ENCODE measurements at places on chromosomes 5 and 9. TPM values are rescaled to one million over a fixed set of nuclear protein-coding genes. Genes with fewer than 3 reads are reported as not detected.
A peak's percentile ranks its signal among the peaks of the same experiment; 100 is the strongest.

DNA sequence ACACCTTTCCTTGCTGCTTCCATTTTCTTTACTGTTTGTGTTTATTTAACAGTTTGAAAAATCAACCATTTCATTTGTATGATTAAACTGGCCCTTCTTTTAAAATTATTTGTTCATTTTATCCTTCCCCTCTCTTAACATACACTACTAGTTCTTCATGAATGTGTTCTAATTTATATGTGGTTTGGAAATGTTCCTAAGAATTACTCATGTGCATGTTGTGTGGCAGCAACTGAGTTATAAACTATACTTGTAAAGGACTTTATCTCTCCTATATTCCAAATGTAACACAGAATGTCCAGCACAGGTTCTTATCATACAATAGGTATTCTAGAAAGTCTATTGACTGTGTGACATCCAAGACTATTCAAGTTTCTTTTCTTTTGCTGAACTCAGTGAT is 358.2 kb upstream of the MEF2C start:
- no peak overlapping the region for H3K27ac ChIP-seq
- H3K36me3 ChIP-seq: no peaks in the 10 kb centered on the region
- no peak overlapping the region for H3K4me3 ChIP-seq
- no peak for DNase-seq
- no peaks in the 10 kb centered on the region for H3K4me1 ChIP-seq

DNA sequence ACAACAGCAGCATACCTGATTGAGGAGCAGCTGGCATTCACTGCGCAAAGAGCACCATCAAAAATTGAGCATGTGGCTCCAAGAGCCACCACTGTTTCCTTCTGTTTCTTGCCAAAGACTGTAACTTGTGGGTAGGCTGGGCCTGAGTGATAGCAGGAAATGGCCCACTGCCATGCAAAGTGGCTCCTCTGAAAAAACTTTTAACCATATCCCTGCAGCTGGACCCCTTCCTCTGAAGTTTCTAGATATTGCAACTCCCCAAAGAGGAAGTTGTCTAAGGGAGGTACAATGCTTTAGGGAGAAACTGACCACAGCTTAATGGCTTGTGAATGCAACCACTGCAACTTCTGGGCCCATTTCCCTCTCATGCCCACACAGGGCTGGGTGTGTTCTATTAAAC is 355.4 kb upstream of the PDE4D start:
- no peaks in the 10 kb centered on the region for H3K36me3 ChIP-seq
- H3K4me1 ChIP-seq: no peaks in the 10 kb centered on the region
- no peak overlapping the region for H3K27ac ChIP-seq
- no peak overlapping the region for H3K4me3 ChIP-seq
- no peaks in the 10 kb centered on the region for H3K27me3 ChIP-seq

- H3K27me3 ChIP-seq: no peaks in the 10 kb centered on the region
- peaks cover 21% of the 10 kb centered on the region for H3K36me3 ChIP-seq
- H3K27ac ChIP-seq: peak overlapping the region; percentile 89
- H3K4me1 ChIP-seq: peaks cover 28% of the 10 kb centered on the region
- peak; percentile 41 for DNase-seq
These were observed 116.0 kb downstream of the AUH start for GRCh38 chr9:91245431-91246313.

DNA sequence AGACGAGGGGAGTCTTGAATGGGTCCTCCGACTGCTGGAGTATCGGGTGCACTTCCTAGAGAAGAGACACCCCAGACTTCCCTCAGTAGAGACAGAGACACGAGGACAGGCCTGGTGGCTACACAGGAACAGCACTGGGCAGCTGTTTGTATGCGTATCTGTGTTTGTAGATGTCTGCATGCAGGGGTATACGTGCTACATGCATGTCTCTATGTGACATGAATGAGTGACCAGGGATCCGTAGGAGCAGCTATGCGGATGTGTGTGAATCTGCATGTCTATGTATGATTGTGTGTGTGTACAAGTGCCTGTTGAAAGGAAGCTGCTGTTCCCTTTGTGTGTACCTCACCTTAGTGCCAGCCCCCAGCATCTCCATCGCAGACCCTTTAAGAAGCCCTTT is 31.2 kb downstream of the CNTFR start:
- no peaks in the 10 kb centered on the region for H3K4me1 ChIP-seq
- no peak overlapping the region for H3K27ac ChIP-seq
- no peak overlapping the region for H3K4me3 ChIP-seq
- peaks cover 25% of the 10 kb centered on the region for H3K27me3 ChIP-seq
- H3K36me3 ChIP-seq: no peaks in the 10 kb centered on the region

DNA sequence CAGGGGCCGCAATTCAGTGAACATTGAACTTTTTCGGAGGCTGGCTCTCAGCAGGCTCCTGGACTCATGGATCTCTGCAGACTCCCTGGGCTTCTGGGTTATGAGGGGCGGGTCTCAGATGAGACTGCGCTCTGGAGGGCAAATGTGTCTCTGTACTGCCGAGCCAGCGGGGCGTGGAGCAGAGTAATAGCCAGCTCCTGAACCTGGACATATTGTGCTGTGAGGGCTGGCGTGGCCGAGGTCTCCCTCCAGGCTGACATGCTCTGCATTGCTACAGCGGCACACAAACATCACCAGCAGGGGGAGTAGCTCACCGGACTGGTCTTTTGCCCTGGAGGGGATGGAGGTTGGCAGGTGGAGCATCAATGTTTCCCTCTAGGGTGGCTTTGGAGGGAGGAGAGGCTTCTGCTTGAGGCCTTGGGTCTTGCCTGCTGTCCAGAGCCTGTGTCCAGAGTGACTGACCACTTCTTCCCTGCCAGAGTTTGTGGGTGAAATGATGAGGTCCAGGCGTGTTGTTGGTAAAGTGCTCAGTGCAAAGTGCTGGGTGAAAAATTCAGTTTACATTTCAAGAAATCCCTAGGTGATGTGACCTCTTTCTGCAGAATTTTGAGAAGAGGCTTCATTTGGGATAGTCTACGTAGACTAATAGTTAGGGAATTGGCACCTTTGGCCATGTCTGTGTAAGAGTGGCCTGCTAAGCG is 10.9 kb upstream of the GADD45G start:
- peaks cover 2% of the 10 kb centered on the region for H3K4me1 ChIP-seq
- no peak overlapping the region for H3K27ac ChIP-seq
- peaks cover 16% of the 10 kb centered on the region for H3K27me3 ChIP-seq

DNA sequence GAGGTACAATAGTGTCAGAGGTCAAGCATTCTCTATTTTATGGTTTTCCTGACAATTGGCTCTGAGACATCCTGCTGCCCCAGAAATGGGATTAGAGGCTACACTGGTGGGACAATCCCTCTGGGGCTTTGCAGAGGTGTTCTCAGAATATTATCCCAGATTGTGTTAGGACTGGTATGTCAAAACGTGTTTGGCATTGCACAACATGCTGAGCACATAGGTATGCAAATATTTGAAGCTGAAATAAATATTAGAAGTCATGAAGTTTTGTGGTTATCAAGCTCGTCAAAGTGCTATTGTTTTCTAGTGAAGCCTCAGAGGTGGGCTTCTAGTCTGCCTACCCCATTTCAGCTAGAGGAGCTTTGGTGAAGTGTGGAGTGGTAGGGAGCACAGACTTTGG is 304.4 kb downstream of the MAN2A1 start:
- no peaks in the 10 kb centered on the region for H3K4me1 ChIP-seq
- H3K36me3 ChIP-seq: no peaks in the 10 kb centered on the region
- H3K4me3 ChIP-seq: no peak overlapping the region
- no peak for DNase-seq

DNA sequence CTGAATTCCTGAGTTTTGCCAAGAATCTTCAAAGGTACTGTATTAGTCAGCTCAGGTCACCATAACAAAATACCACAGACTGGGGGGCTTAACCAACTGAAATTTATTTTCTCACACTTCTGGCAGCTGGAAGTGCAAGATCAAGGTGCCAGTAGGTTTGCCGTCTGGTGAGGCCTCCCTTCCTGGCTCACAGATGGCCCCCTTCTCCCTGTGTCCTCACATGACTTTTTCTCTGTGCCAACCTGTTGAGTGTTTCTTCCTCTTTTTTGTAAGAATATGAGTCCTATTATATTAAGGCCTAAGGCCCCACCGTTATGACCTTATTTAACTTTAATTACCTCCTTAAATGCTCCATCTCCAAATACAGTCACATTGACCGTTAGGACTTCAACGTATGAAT is 156.1 kb upstream of the KIF2A start:
- peaks cover 9% of the 10 kb centered on the region for H3K27me3 ChIP-seq
- H3K4me1 ChIP-seq: no peaks in the 10 kb centered on the region
- no peak overlapping the region for H3K27ac ChIP-seq
- H3K4me3 ChIP-seq: no peak overlapping the region

GRCh38 chr5:151012862-151013261 is 7.5 kb upstream of the GPX3 start:
- H3K4me3 ChIP-seq: no peak overlapping the region
- no peak for DNase-seq
- H3K27me3 ChIP-seq: peaks cover 1% of the 10 kb centered on the region
- H3K4me1 ChIP-seq: no peaks in the 10 kb centered on the region
- no peaks in the 10 kb centered on the region for H3K36me3 ChIP-seq

GRCh38 chr5:149857499-149857898 is 87.1 kb downstream of the PDE6A start:
- no peaks in the 10 kb centered on the region for H3K36me3 ChIP-seq
- H3K4me1 ChIP-seq: peaks cover 9% of the 10 kb centered on the region

DNA sequence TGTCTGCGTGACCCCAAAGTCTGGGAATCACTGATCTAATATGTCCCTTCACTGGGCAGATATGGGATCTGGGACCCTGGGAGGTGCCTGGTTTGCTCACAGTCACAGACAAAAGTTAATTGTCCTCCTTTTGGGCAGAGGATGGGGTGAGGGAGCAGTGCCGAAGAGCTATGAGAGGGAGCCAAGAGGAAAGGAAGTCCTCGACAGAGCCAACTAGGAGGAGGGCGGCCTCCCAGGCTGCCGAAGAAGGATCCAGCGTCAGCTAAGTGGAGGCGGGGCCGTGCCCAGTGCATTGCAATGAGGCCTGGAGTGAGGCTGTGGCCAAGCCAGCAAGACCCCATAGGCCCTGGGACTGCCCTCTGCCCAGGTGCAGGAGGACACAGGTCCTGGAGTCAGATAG is 11.4 kb downstream of the AIF1L start:
- H3K36me3 ChIP-seq: no peaks in the 10 kb centered on the region
- H3K27ac ChIP-seq: no peak overlapping the region
- DNase-seq: no peak
- H3K4me3 ChIP-seq: no peak overlapping the region
- H3K4me1 ChIP-seq: no peaks in the 10 kb centered on the region

DNA sequence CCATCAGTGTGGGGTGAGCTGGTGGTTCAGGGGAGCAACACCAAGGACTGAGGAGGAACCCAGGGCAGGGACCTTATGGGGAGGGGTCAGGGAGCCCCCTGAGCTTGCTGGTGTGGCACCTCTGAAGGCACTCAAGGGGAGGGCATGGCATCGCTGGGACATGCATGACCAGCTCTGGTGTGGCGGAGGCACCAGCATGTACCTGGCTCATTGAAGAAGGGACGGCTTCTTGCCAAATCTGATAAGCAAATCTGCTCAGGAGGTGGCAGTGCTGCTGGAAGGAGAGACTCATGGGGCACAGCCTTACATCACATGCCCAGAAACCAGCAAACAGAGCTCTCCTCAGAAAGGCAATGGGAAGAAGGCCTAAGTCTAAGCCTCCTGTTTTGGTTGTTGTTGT is 421.8 kb downstream of the SEMA5A start:
- H3K4me1 ChIP-seq: no peaks in the 10 kb centered on the region
- no peak overlapping the region for H3K4me3 ChIP-seq
- no peaks in the 10 kb centered on the region for H3K27me3 ChIP-seq
- peaks cover 4% of the 10 kb centered on the region for H3K36me3 ChIP-seq

GRCh38 chr5:43555895-43556606 is 826 bp downstream of the PAIP1 start:
- peak overlapping the region; percentile 90 for H3K4me3 ChIP-seq
- no peaks in the 10 kb centered on the region for H3K27me3 ChIP-seq
- H3K27ac ChIP-seq: peak overlapping the region; percentile 91
- peaks cover 8% of the 10 kb centered on the region for H3K36me3 ChIP-seq
- DNase-seq: peak; percentile 62

GRCh38 chr5:74945561-74946165 is 79.5 kb upstream of the FAM169A start:
- H3K36me3 ChIP-seq: no peaks in the 10 kb centered on the region
- no peak overlapping the region for H3K4me3 ChIP-seq
- H3K4me1 ChIP-seq: peaks cover 10% of the 10 kb centered on the region

DNA sequence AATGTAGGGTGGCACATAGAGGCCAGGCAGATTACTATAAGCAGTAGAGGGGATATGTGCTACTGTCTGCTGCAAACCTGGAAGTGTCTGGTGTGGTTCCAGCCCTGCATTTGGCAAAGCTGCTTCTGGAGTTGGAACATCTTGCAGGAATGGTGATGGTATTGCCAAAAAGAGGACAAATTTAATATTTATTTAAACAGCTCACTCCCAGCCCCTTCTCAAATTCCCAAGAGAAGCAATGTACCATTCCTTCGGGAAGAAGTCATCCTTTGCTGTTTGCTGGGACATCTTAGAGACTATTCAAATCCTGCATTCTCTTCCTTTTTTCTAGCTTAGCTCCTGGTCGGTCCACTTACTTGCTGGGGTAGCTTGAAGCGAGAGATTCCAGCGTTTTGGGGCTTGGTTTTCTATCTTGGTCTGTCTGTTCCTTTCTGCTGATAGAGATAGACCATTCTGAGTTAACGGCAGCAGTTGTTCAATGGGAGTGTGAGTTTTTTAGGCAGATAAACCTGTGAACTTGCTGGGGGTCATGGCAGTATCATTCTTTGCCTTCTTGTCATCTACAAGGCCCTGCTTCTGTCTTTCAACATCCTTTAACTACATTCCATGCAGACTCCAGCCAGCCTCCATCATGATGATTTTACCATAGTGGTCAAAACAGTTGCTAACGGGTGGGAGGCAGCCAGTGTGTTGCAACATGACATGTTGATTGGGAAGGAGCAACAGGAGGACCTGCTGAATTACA is 69.9 kb downstream of the RCL1 start:
- H3K36me3 ChIP-seq: peaks cover 40% of the 10 kb centered on the region
- DNase-seq: no peak
- H3K27ac ChIP-seq: no peak overlapping the region
- H3K4me1 ChIP-seq: peaks cover 22% of the 10 kb centered on the region

DNA sequence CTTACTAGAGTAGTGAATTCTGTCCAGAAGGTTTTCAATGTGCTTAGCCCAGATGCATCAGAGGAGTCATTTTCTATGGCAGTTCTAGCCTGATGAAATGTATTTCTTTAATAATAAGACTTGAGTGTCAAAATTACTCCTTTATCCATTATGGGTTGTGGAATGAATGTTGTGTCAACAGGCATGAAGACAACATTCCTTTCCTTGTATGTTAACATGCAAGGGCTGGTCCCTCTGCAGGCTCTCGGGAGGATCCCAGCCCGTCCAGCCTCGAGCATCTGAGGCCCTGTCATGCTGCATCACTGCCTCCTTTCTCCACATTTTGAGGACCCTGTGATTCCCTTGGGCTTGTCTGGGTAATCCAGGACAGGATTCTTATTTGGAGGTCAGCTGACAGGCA is 42.9 kb upstream of the FAM120AOS start:
- H3K4me3 ChIP-seq: no peak overlapping the region
- H3K36me3 ChIP-seq: peaks cover 45% of the 10 kb centered on the region
- H3K27me3 ChIP-seq: no peaks in the 10 kb centered on the region
- DNase-seq: no peak
- H3K27ac ChIP-seq: no peak overlapping the region

The ADAMTS13 gene
- 2.4 TPM for total RNA-seq

The FBP2 gene
- total RNA-seq: not detected

The SYK gene
- not detected for total RNA-seq

The ZNF462 gene
- total RNA-seq: 0.61 TPM
